ENCODE measurements at places on chromosomes 5 and 9. TPM values are rescaled to one million over a fixed set of nuclear protein-coding genes. Genes with fewer than 3 reads are reported as not detected.

GRCh38 chr9:36882594-36882993 is 151.5 kb downstream of the PAX5 start:
- no peak for DNase-seq

GRCh38 chr5:142408981-142409481 is 84.2 kb upstream of the SPRY4 start:
- DNase-seq: no peak

DNA sequence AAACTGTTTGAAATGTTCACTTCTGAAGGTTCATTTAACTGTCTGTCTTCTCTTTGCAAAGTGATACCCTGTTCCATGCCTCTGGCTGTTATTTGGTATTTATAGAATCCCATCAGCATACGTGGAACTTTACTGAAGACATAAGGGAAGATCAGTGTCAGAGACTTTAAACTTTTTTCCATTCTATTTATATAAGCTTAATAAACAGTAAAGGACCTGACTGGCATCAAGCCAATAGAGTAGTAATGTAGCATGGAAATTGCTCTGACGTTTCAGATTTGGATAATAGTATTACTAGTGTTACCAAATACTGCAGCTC is 94.9 kb upstream of the MINAR2 start:
- no peak for DNase-seq

The TMC1 gene
- 0.40 TPM for total RNA-seq

- no peak for DNase-seq
Measured at GRCh38 chr5:111095982-111096381, 3.8 kb downstream of the WDR36 start.

The NEURL1B gene
- total RNA-seq: 60.5 TPM

The GABRP gene
- not detected for total RNA-seq

The CXCL14 gene
- 23.3 TPM for total RNA-seq

All from left colon (tissue), 2 donors.